ENCODE measurements at places on chromosomes 11 and 22.

DNA sequence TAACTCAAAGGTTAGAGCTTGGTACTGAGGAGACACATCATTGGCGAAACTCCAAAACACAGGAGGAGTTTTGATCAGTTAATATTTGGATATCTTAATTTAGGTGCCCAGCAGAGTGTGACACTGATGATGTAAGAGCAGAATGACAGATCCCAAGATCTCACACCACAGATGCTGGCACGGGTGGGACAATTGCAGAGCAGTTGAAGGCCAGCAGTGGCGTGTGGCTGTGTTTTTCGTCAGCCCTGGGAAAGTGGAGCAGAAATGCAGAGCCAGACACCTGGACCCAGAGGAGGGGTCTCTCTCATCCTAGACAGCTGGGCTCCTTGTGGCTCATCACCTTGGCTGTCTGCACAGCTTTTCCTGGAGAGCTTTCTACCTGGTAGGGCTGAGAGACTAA is 59.7 kb upstream of the CTTN start:
- DNase-seq = no peak

DNA sequence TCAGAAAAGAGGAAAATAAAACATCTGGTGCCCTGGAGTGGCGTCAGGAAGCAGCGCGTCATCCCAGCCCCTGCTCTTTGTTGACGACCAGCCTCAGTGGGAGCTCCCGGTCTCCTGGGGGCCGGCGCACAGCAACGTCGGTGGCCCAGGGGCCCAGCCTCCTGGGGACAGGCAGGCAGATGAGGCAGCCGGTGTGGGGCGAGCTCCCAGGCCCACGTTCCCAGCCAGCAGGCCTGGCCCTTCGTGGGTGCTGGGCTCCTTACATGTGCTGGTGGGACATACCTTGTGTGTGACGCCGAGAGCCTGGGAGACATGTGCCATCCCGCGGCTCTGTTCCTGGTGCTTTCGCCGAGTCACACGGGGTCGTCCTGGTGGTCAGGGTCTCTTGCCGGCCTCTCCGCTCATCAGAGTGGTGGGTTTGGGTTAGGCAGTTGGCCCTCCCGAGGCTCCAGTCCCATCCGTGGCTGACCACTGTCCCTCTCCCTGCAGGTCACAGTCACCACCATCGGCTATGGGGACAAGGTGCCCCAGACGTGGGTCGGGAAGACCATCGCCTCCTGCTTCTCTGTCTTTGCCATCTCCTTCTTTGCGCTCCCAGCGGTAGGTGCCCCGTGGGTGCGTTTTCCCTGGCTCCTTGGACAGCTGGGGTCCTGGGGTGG is 116.7 kb downstream of the KCNQ1OT1 start:
- no peak for DNase-seq

DNA sequence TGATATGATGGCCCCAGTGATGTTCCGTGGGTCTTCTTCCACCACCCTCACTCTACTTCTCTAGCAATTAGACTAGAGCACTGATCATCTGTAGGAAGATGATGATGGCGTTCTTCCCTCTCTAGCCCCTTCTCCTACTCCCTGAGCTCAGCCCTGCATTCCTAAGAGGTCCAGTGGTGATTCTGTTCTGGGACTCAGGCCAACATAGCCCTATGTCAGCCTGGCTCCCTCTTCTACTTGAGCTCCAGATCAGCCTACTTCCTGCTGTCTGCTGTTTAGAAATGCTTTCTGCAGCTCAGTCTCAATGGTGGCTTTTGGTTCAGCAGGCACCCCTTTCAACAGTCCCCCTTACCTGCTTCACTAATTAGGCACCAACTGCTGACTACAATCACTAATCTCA is 86.1 kb upstream of the ZBED5 start:
- no peak for DNase-seq

DNA sequence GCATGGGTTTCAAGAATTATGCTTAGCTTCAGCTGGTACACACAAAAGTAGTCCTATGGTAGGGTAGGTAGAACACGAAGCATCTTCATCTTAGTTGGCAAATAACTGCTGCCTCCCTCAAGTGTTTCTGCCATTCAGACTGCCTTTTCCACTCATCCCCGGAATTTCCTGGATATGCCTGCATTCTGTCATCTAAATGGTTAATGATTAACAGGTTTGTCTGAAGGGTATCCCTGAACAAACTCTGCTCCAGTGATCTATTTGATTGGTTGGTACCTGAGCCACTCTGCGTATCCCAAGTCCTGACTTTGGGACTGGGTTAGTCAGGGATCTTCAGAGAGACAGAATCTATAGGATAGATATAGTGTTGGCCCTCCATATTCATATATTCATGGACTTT is 272.3 kb upstream of the RAG2 start:
- DNase-seq = no peak

DNA sequence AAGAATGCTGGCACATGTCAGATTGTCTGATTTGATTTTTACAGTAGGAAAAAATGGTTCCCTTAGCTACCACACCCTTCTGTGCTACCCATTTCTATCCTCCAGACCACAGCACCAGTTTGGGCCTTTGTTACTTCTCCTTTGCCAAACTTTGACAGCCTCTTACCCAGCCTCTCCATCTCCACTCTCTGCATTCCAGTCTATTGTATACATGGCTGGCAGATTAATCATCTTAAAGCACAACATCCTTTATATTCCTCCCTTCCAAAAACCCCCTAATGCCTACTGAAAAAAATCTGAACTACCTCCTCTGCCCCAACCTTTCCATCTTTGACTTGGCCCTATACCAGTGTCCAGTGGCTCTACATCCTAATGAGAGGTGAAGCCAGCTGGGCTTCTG is 10.8 kb upstream of the PANX1 start:
- no peak for DNase-seq

DNA sequence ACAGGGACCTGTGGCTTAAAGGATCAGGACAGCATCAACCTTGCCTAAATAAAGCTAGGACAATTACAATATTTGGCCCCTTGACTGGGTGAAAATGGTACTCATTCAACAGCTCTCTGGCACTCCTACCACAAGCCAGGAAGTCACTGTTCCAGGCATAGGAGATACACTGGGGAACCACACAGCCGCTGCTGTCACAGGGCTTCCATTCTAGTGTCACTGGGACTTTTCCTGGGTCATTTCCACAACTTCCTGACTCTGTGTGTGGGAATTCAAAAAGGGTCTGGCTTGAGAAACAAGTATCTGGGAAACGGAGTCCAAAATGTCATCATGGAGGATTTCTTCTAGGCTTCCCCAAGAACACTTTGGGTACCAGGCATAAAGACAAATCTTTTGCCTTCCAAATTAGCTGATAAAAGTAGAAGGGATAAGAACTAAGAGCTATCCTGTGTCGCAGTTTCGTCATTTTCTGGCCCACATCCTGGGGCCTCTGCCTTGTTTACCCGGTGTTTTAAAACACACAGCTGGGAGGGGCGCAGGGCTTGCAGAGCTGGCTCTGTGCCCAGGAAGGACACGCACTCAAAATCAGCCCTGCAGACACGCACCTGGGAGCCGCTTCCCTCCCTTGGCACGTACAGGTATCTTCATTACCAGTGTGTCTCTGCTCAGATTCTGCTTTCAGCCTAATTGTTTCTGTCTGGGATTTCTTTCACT is 38.0 kb downstream of the TMEM45B start:
- DNase-seq = no peak

DNA sequence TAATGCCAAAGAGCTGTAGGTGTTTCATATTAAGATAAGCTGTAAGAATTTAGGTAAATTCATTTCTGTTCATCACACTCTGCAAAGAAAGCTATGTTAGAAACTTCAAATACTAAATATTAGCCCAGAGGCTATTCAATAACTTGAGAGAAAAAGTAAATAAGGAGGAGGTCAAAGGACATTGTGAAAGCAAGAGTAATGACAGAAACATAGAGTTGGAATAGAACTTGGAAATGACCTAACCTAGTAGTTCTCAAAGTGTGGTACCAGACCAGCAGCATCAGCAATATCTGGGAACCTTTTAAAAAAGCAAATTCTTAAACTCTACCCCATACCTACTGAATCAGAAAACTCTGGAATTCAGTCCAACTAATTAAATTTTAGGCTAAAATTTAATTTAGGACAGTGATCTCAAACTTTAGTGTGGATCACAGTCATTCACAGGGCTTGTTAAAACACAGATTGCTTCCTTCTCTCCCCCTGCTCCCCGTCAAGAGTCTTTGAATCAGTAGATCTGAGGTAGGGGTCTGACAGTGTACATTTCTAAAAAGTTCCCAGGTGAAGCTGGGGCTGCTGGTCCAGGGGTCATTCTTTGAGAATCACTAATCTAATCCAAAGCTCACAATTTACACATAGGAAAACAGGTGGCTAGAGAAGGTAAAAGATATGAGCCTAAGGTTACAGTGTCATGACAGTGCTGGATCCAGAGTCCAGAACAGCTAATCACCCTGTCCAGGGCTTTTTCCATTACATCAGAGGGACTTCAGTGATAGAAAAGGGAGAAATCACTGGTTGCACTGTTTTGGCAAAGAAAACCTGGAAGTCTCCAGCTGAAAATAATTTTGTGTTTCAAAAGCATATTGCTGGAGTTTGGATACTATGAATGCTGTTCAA is 241.1 kb downstream of the SOX6 start:
- DNase-seq = no peak

GRCh38 chr11:134452838-134453155 is 40.8 kb upstream of the B3GAT1 start:
- no peak for DNase-seq

- DNase-seq = no peak
Observed at GRCh38 chr22:48015701-48016100, 1253.3 kb downstream of the TBC1D22A start.
